HepG2 (cell line): ENCODE measurements at places on chromosomes 7 and 10. TPM values are rescaled to one million over a fixed set of nuclear protein-coding genes. Genes with fewer than 3 reads are reported as not detected.

- H3K4me3 ChIP-seq = no peak overlapping the region
- no peak for DNase-seq
- H3K4me1 ChIP-seq = no peaks in the 10 kb centered on the region
- H3K27me3 ChIP-seq = no peaks in the 10 kb centered on the region
- no peak overlapping the region for H3K27ac ChIP-seq
These were observed 541.3 kb downstream of the CALN1 start for GRCh38 chr7:71870812-71871211.

DNA sequence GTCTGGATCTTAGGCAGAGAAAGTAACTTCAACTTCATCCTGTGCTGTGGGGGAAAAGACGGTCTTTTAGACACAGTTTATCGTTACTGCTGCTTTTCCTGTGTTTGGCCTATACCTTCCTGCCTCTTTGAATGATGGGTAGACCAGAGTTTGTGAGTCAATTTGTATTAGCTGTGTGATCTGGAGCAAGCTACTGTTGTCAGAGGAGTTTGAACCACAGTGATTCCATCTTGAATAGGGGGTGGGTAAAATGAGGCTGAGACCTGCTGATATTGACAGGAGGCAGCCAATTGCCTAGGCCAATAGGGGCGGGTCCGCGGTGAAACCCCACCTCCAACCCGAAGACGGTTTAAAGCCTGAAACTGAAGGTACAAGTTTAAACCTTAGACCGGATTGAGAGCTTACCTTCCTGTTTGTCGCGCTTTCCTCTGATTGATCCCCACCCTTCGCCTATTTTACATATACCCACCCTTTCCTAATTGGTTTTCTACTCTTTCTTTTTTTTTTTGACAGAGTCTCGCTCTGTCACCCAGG, 35.8 kb upstream of the EIF4H start:
- peaks cover 11% of the 10 kb centered on the region for H3K4me1 ChIP-seq
- no peaks in the 10 kb centered on the region for H3K27me3 ChIP-seq
- H3K27ac ChIP-seq = no peak overlapping the region
- H3K36me3 ChIP-seq = no peaks in the 10 kb centered on the region

GRCh38 chr10:124619195-124619594, 125.0 kb downstream of the FAM53B start:
- peaks cover 17% of the 10 kb centered on the region; the same call in 2 of the 3 replicates for H3K36me3 ChIP-seq
- no peak overlapping the region for H3K27ac ChIP-seq
- no peak for DNase-seq

The KLF14 gene
- not detected in 2 replicates for total RNA-seq

GRCh38 chr10:3365630-3366029, 193.0 kb upstream of the PITRM1 start:
- DNase-seq = peak; percentile 89
- H3K4me1 ChIP-seq = peaks cover 26% of the 10 kb centered on the region
- H3K4me3 ChIP-seq = no peak overlapping the region
- peaks cover 19% of the 10 kb centered on the region; the same call in 2 of the 3 replicates for H3K27me3 ChIP-seq
- no peaks in the 10 kb centered on the region for H3K36me3 ChIP-seq
